Fibroblast of the aortic adventitia (primary cell): ENCODE measurements at places on chromosomes 4 and X. TPM values are rescaled to one million over a fixed set of nuclear protein-coding genes. Genes with fewer than 3 reads are reported as not detected.

Gene DRD5
- not detected in 2 replicates for total RNA-seq

Gene TMEM156
- total RNA-seq, result 0.18 TPM in 1 of 2 replicates, not detected in the other

Gene STK26
- 0.57 and 1.6 TPM in 2 replicates for total RNA-seq

Gene SPANXN3
- not detected in 2 replicates for total RNA-seq

Gene AKAP4
- total RNA-seq, result under 0.01 TPM in 1 of 2 replicates, not detected in the other

Gene CLIC2
- 12.6 and 104 TPM in 2 replicates for total RNA-seq

Gene ZMAT1
- total RNA-seq, result 0.08 and 0.18 TPM in 2 replicates

Gene RAB33A
- 3.0 TPM in 1 of 2 replicates, not detected in the other for total RNA-seq

DNA sequence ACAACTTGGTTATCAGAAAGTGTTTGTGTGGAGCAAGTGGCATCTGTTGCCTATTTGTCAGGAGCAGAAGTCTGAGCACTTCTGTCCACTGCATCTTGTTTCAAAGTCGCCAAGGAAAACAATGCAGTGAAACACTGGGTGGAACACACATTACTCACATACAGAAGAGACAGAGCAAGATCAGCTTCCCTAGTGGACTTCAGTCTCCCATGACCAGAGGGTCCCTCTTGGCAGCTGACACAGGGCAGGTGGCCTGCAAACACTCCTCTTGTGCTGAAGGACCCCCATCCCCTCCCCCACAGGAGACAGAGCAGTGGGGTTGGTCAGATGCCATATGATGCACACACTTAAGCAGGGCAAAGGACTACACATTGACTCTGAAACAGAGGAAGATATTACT is 3.6 kb upstream of the BBS12 start:
- peak; percentile 46 for DNase-seq

DNA sequence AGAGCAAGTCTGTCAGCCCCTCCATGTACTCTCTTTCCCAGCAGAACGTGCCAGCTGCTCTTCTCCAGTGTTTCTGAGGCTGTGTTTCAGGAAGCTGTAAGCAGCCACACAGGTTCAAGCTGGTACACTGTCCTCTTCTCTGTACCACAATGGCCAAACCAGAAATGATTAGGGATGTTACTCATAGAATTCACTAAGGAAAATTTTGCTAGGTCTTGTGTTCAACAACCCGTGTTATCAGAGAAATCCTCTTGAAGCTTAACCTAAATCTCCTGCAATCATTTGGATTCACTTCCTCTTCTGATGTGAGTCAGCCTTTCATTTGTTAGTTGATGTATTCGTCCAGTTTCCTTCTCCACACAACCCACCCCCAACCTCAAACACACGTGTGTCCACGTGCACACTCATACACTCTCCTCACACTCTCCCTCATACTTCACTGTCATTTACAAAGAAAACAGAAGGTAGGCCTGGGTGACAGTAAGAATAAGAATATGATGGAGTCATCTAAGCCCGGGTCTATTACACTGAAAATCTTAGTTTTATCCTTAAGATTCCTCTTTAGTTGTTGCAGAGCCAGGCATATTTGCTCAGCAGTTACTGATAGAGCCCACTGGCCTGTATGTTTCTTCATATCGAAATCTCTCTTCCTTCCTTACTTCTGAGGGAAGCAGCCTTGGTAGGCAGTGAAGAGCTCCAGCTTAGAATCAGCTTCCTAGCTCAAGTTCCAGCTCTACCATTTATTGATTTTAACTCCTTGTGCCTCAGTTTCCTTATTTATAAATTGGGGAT is 63.4 kb downstream of the DCUN1D4 start:
- DNase-seq, result no peak

- no peak for DNase-seq
These were observed 665 bp upstream of the LRPAP1 start for GRCh38 chr4:3532751-3533422.

- no peak for DNase-seq
These were observed 92.9 kb upstream of the MSX1 start for GRCh38 chr4:4766564-4766963.

DNA sequence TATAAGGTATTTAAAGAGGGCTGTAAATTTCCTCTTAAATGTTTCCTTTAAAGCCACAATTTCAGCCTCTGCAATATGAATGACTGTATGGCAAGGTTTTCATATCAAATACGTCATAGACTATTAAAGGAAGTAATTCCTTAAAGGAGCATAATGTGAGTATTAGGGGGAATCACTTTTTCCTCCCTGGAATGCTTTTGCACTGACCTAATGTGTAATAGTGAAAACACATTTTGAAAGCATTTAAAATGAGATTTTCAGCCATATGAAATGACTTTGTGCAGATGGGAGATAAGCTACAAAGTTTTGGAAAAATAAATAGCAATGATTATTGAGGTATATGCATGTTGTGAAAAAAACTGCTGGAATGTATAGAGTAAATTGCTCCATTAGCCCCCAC is 17.6 kb downstream of the SLIT2 start:
- no peak for DNase-seq

GRCh38 chrX:76550016-76550415 is 122.5 kb downstream of the MAGEE1 start:
- DNase-seq, result no peak

- DNase-seq, result no peak
These were observed 118.0 kb downstream of the PWWP3B start for GRCh38 chrX:106286053-106286650.

DNA sequence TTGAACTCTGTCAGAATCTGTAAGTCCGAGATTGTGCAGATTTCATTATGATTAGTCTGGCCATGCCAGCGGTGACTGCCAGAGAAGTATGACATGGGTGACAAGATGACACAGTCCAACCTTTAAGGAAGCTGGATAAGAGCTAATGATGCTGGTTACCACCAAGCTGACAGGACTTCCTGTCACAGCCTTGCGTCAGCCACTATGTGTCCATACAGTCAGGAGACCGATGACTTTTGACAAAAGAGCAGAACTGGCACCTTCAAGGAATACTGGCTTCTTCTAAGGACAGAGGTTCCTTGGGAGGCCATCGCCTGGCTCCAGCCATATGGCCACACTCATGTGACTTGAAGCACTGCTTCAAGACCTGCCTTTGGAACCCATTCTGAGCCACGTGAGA is 67.2 kb upstream of the TFDP3 start:
- DNase-seq, result no peak

DNA sequence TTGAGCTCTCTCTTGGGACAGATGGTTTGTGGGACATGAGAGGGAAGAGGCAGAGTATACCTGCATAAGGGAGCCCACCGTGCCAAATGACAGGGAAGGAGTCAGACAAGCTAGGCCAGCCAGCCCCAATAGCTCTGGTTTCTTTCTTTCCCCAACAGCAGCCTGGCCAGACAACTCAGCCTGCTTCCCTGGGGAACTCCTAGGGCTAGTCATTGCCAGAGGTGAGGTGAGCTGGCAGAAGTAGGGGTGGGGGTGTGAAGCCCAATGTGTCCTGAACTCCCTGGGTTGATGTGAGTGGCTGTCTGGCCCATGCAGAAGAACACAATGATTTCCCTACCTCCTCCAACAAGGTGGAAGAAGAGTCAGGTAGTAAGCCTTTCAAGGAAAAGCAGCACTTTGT is 135.5 kb downstream of the AMMECR1 start:
- DNase-seq, result peak; percentile 49

GRCh38 chrX:11422525-11422857 is 129.3 kb downstream of the AMELX start:
- no peak for DNase-seq

DNA sequence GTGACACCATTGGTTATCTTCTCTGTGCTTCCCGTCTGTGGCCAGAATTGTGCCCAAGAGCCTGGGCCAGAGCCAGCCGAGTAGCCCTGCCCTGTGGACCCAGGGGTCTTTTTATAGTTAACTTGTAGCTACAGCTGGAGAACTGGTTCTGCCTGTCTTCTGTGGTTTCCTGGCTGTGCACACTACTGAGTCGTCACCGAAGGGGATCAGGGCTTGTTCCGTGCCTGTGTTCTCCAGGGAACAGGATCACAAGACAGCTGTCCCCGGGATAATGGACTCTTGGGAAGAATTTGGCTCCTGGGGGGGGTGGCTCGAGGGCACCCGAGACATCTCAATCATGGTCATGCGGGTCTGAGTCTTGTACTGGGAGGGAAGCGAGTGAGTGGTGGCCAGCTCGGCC is 22.1 kb upstream of the OPN1LW start:
- DNase-seq, result no peak

DNA sequence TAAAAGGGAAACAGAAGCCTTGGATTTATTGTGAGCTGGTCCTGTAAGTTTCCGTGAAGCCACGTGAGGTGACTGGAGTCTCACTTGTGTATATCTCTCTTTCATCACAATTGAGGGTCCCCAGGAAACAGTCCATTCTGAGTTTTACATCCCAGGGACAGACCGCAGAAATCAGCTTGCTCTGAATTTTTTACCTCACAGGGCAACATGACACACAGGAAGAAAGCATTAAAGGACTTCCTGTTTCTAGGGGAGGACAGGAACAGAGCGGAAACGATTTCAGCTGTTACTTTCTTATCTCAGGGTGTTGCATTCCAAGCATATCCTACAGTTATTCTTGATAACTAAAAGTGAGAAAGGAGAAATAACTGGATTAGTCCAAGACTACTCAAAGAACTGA is 553.5 kb downstream of the TRAM1L1 start:
- no peak for DNase-seq

DNA sequence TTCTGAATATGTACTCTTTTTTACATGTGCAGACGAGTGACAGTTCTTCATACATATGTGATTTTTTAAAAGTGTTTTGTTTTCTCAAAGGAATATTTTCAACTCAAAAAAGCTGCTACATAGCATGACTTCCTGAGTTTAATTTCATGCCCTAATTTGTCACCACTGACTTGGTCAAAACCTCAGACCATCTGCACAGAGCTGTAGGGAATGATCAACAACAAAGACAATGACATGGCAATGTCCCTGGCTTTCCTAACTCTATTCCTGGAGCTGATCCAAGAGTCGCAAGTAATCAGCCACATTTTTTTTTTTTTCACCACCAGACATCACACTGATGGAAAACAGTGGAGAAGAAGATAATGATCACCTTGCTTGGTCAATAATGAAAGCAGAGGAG is 97.7 kb downstream of the TMA16 start:
- no peak for DNase-seq

GRCh38 chrX:88439935-88440334 is 307.1 kb upstream of the CPXCR1 start:
- no peak for DNase-seq

DNA sequence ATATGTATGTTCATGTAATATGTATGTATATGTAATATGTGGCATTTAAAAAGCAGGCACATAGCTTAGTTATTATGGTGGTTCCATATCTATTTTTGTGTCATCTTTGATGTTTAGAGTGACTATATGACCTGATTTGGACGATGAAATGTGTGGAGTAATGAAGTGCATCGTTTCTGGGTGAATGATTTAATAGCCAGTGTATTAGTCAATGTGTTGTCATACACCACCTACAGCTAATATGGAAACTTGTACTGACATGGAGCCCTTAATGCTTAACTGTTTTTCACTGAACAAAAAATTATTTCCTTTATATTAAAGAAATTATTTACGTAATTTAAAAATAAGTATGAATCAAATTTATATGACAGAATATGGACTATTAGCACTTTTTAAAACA is 292.3 kb upstream of the FSTL5 start:
- no peak for DNase-seq

GRCh38 chr4:6644792-6645530 is 4.5 kb downstream of the MRFAP1 start:
- DNase-seq, result no peak
